Thoracic aorta endothelial cell (primary cell): ENCODE measurements at places on chromosomes 2 and 18. TPM values are rescaled to one million over a fixed set of nuclear protein-coding genes. Genes with fewer than 3 reads are reported as not detected.

SLC9A2 gene
- total RNA-seq: under 0.01 TPM in 1 of 2 replicates, not detected in the other

RAB31 gene
- total RNA-seq: 35.8 and 37.9 TPM in 2 replicates

EMILIN1 gene
- 7.6 and 9.8 TPM in 2 replicates for total RNA-seq

KIAA2012 gene
- total RNA-seq: not detected in 2 replicates

OSBPL6 gene
- total RNA-seq: 11.8 and 14.6 TPM in 2 replicates

LCT gene
- total RNA-seq: under 0.01 TPM in 2 replicates

TCF7L1 gene
- total RNA-seq: 10.3 and 12.1 TPM in 2 replicates

UGT1A5 gene
- total RNA-seq: not detected in 2 replicates

IL1RN gene
- not detected in 2 replicates for total RNA-seq

RESP18 gene
- not detected in 2 replicates for total RNA-seq

LCLAT1 gene
- 26.7 and 31.5 TPM in 2 replicates for total RNA-seq

BMP10 gene
- not detected in 2 replicates for total RNA-seq

PLCL1 gene
- total RNA-seq: 9.6 and 9.7 TPM in 2 replicates

SERPINB4 gene
- total RNA-seq: not detected in 2 replicates

UBXN2A gene
- total RNA-seq: 14.0 and 16.1 TPM in 2 replicates

PLEK gene
- total RNA-seq: 0.13 and 0.22 TPM in 2 replicates

KIF5C gene
- under 0.01 and 0.14 TPM in 2 replicates for total RNA-seq

GAD1 gene
- 0.14 and 0.66 TPM in 2 replicates for total RNA-seq

KATNAL2 gene
- 1.2 and 3.0 TPM in 2 replicates for total RNA-seq

APOB gene
- 1.3 and 1.8 TPM in 2 replicates for total RNA-seq

REG3A gene
- not detected in 2 replicates for total RNA-seq

TUBA4B gene
- not detected in 2 replicates for total RNA-seq

RGPD4 gene
- not detected in 2 replicates for total RNA-seq

BZW1 gene
- total RNA-seq: 1,049 and 1,370 TPM in 2 replicates

PSD4 gene
- total RNA-seq: 0.14 and 0.27 TPM in 2 replicates

TIMM21 gene
- total RNA-seq: 34.2 and 42.3 TPM in 2 replicates

KCNF1 gene
- total RNA-seq: 0.27 and 0.36 TPM in 2 replicates

SCTR gene
- not detected in 2 replicates for total RNA-seq

ACVR2A gene
- 16.1 and 18.8 TPM in 2 replicates for total RNA-seq

CABYR gene
- total RNA-seq: 4.1 and 5.5 TPM in 2 replicates

CIB4 gene
- not detected in 2 replicates for total RNA-seq

POTEJ gene
- not detected in 2 replicates for total RNA-seq

PIKFYVE gene
- 45.6 and 52.9 TPM in 2 replicates for total RNA-seq

NEURL3 gene
- not detected in 2 replicates for total RNA-seq

TMEM200C gene
- total RNA-seq: 0.22 TPM in 1 of 2 replicates, not detected in the other

IL37 gene
- total RNA-seq: not detected in 2 replicates

NBAS gene
- 82.6 and 92.3 TPM in 2 replicates for total RNA-seq

COPS7B gene
- total RNA-seq: 21.9 and 29.3 TPM in 2 replicates

POTEC gene
- not detected in 2 replicates for total RNA-seq

SLC19A3 gene
- 0.40 and 0.86 TPM in 2 replicates for total RNA-seq

TCF23 gene
- total RNA-seq: not detected in 2 replicates

CCDC141 gene
- 0.13 TPM in 1 of 2 replicates, not detected in the other for total RNA-seq

SERTAD2 gene
- 8.6 and 15.1 TPM in 2 replicates for total RNA-seq

ANKRD62 gene
- not detected in 2 replicates for total RNA-seq

STARD6 gene
- total RNA-seq: not detected in 2 replicates

M1AP gene
- total RNA-seq: not detected in 2 replicates

ARPC2 gene
- 541 and 551 TPM in 2 replicates for total RNA-seq

MYCN gene
- 1.2 and 3.2 TPM in 2 replicates for total RNA-seq

MDH1B gene
- total RNA-seq: 0.27 and 0.65 TPM in 2 replicates

PLGLB2 gene
- total RNA-seq: 1.5 and 2.7 TPM in 2 replicates

KCNIP3 gene
- total RNA-seq: 0.53 and 2.0 TPM in 2 replicates

FZD7 gene
- total RNA-seq: 0.27 and 0.36 TPM in 2 replicates

PDE1A gene
- 0.07 and 0.27 TPM in 2 replicates for total RNA-seq

DNAJC5G gene
- total RNA-seq: not detected in 2 replicates

TUBA3E gene
- total RNA-seq: not detected in 2 replicates

NPPC gene
- total RNA-seq: not detected in 2 replicates

UGT1A8 gene
- total RNA-seq: not detected in 2 replicates

PSMA8 gene
- not detected in 2 replicates for total RNA-seq
